ENCODE measurements at places on chromosomes 6 and 20.

GRCh38 chr6:147570681-147571080 lies 62.2 kb downstream of the SAMD5 start:
- DNase-seq: no peak

- no peak for DNase-seq
Observed at GRCh38 chr6:33172688-33173534, 19.4 kb downstream of the COL11A2 start.

- no peak for DNase-seq
Observed at GRCh38 chr6:13195803-13196202, 132.5 kb downstream of the TBC1D7 start.

- DNase-seq: no peak
Observed at GRCh38 chr20:4226330-4227084, 211.1 kb upstream of the RNF24 start.

DNA sequence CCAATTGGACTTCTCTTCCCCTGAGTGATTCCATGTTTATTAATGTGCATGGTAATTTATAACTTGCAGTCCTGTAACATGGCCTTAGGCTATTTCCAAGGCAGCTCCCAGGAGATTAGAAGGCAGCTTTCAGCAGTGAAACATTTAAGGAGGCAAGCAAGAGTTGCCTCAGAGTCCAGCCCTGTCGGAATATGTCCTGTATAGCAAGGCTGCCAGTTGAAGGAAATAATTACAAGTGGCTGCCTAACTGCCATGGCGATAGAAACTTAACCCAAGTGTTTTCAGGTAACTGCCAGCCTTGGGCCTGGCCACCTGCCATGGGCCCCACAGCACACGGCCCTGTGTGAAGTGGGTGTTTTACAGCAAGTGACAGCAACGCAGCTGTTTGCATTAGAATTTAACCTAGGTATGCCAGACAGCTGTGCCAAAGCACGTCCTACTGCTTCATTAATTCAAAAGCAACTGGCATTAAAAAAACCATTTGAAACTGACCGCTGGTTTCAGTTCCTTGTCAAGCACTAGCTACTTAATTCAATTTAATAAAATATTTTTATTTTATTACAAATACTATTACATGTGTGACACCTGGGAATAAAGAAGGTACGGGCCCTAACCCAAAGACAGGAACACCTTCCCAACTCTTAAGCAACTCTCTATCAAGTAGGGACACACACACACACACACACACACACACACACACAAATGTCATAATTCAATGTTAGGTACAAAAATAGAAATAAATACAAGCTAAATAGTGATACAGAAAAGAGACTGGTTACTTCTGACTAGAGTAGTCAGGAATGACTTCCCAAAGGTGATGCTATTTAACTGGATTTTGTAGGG lies 151.8 kb upstream of the HEY2 start:
- DNase-seq: no peak

DNA sequence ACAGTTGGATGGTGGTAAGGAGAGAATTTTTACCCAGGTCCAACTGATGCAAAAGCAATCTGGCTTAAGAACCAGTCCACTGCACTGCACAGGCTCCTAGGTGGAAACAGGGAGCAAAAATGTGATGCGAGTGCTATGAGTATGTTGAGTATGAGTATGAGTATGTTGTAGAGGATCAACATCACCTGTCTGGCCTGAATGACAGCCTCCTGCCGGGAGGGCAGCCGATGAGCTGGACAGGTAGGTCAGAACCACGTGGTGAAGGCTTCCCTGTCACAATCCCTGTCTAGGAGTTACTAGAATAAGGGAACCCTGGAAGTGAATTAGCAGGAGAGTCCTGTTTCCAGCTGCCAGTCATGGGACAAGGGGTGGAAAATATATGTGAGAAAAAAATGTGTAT lies 44.3 kb upstream of the SNX9 start:
- DNase-seq: no peak

GRCh38 chr6:33836806-33837469 lies 33.1 kb upstream of the MLN start:
- no peak for DNase-seq

- no peak for DNase-seq
Observed at GRCh38 chr6:43055966-43056365, 2.3 kb upstream of the CUL7 start.

DNA sequence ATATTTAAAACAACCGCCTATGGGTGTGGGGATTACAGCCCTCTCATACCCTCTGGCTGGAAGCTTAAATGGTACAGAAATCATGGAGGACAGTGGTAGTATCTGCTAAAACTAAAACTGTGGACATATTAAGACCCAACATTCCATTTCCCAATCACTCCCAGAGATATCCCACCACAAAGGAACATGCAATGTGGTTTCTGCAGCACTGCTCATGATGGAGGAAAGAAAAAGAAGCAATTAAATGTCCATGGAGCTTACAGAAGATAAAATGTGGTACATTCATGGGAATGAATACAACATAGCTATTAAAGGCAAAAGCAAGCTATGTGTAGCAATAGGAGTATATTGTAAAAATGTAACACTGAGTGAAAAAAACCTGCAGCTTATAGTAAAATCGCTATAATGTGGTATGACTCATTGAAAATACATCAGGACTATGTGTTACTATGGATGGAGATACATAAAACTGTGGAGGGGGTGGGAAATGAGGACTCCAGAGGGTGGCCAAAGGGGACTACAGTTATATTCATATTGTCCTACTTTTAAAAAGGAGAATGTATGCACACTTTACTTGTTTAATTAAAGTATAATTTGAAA lies 22.9 kb upstream of the NNAT start:
- no peak for DNase-seq

DNA sequence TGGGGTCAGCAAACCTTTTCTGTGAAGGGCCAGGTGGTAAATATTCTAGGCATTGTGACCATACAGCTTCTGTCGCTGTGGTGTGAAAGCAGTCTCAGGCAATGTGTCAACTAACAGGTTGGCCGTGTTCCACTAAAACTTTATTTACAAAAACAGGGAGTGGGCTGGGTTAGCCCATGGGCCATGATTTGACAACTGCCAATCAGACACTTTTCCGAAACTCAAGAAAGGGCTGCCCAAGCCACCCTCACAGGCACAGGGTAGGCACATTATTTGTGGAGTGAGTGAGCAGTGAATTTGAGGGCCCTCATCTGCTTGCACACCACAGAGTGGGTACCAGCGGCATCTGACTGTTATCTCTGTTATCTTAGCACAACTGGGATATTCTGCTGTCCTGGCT lies 290.3 kb downstream of the TAF4 start:
- no peak for DNase-seq

- no peak for DNase-seq
Observed at GRCh38 chr6:142381845-142382378, 80.1 kb downstream of the ADGRG6 start.

DNA sequence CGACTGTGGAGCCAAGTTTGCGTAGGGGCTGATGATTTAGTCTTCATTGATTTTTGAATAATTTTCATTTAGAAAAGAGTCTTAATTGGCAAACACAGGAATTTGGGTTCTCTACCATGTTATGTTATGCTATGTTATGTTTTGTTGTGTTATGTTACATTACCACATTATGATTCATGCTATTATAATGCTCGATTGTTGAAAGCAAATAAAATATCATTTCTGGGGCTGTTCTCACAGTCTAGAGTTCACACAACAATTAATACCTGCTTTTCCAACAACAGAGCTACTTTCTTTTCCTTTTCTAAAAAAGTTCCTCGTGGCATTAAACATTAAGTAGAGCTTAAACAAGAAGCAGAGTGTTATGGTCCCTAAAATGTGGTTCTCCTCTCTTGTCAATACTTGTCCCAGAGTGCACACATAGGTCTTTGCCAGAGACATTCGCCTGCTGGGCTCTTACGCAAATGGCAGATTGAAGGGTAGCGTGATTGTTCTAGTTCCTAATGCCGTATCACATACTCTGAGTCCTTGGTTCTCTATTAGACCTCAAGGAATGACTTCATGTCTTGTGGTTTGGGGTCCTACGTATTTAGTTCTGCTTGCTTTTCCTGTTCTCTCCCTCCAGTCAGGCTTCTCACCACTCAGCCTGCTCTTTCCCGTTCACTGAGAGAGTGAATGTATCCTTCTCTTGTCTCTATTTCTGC lies 370.3 kb downstream of the CD109 start:
- DNase-seq: no peak

DNA sequence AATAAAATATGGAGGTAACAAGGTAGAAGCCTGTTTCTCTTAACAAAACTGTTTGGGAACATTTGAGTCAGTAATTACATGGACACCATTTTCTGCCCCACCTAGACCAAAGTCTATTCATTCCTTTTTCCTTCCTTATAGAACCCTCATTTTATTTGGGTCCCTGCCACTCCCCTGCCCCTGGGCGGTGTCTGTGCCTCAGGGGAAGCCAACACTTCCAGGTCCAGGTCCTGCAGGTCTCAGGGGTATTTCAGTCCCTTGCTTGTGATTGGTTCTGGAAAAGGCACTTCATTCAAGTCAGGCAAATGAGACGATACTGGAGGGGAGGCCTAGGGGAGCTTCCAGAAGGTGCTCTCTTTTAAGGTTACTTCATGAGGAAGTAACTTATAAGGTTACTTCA lies 42.3 kb downstream of the SLC35D3 start:
- DNase-seq: no peak
